Sciatic nerve (tissue), 2 donors: ENCODE measurements at places on chromosomes 2 and 18. TPM values are rescaled to one million over a fixed set of nuclear protein-coding genes. Genes with fewer than 3 reads are reported as not detected.

The CHAC2 gene
- total RNA-seq, result 0.80 TPM

The CCDC178 gene
- total RNA-seq, result 4.6 TPM

The SLC30A3 gene
- not detected for total RNA-seq

The USP40 gene
- 61.0 TPM for total RNA-seq

The DTYMK gene
- total RNA-seq, result 15.6 TPM

The TIA1 gene
- 140 TPM for total RNA-seq

The SCG2 gene
- total RNA-seq, result 0.80 TPM
